Psoas muscle (tissue), 8 donors: ENCODE measurements at places on chromosomes 3 and 15.

DNA sequence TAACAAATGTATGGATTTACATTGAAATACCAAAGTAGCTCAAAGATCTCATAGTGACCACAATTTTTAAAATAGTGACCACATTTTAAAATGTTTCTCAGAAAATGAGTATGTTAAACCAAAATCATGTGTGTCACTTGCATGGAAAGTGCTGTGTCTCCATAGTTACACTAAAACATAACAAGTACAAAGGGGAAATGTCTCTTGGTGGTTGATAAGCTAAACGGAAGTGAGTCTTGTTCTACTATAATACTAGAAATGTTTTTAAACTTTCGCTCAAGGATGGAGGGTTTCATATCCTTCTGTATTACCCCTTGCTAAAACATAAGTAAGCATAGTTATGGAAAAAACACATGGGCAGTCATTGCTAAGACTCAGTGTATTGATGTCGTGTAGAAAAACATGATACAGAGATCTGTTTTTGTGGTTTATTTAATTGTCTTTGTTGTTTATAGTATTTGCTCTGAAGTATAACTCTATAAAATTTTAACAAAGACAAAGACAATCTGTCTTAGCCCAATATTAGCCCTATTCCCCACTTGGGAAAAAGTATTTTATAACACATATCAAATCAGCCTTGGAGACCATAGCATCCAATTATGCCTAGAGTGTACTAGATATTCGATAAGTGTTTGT is 27.0 kb upstream of the DENND4A start:
- no peak for DNase-seq

- no peak for DNase-seq
Observed at GRCh38 chr3:196284396-196284795, 3.1 kb downstream of the PCYT1A start.

DNA sequence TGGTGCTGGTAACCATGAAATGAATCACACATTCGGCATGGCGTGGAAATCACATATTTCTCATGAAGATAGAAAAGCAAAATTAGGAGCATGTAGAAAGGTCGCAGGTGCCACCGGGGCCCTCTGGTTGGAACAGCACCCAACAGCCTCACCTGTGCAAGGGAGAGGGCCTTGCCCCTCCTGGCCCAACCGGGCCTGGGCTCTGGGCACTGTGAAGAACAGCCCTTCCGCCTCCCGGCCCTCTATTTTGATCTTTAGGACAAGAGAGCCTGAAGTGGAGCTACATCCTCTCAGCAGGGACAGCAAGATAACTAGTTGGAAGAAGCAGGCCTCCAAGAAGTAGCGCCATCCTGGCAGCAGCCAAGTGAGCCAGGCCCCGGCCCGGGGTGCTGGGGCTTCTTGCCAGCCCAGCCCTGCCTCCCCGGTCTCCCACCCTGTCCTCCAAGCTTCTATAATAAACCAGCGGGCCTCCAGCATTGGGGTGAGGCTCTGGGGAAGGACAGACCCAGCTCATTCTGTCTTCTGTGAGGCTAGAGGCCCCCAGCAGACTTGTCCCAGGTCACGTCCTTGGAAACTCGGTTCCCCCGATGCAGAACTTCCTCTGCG is 46.1 kb upstream of the FGD5 start:
- DNase-seq = no peak

DNA sequence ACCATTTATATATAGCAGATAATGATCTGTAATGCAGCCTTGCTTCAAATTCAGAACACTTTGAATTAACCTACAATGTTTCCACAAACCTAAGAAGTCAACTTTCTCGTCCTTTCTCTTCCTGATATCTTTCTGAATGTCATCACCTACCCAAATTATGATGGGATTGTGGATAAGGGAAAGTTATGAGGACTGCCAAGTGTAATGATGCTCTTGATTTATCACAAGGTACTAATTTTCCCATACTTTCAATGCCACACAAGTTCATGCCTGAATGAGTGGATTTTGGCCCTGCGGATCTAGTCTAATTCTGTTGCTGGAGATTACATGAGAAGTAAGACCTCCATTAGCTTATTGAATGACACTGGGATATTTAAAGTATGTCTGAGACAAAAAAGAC is 82.6 kb upstream of the NANOGP8 start:
- DNase-seq = no peak

DNA sequence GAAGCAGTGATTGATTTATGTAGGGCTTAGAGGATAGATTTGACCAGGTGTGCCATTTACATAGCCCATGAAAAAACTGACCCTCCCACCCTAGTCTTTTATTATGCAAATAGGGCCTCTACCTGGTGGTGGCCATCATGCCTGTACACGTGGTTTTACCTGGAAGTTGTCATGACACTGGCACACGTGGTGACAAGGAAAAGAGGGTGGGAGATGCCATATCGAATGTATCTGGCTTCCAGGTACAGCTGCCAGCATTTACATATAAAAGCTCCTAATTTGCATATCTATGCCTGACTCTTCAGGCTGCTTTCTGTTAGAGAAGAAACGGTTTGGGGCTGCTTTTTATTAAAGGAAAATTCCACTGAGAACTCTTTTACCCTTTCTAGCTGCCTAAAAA is 35.0 kb upstream of the DNAJC13 start:
- DNase-seq = no peak

GRCh38 chr3:150761831-150762661 is 923 bp downstream of the SIAH2 start:
- peak; percentile 45 for DNase-seq

GRCh38 chr3:174000675-174001074 is 603.1 kb downstream of the NLGN1 start:
- no peak for DNase-seq

DNA sequence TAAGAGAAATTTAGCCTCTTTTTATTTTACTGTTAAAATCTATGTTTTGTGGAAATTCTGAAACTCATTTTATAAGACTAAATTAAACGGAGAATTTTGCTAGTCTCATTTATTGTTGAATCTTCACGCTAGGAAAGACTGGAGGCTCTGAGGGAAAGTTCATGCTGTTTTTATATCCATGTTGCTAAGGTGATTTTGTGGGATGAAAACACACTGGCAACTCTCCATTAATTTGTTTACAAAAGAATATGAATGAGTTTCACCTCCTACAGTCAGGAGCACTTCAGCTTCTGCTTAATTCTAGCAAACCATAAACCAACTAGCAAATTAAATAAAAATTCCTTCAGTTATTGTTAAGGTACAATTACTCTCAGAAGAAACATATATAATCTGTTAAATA is 195.4 kb downstream of the RAP2B start:
- DNase-seq = no peak

DNA sequence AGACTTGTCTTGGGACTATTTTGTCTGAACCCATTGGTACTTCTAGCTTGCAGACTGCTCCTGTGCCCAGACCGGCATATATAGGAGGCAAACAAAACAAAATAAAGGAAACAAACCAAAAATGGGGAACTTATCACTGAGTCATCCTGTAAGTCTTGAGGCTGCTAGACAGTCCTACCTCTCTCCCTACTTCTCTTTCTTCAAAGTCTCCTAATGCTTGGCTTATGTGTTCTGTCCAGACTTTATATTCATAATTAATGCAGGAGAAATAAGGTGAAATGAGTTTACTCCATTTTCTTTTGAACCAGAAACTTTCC is 266.2 kb downstream of the ZNF385D start:
- no peak for DNase-seq

DNA sequence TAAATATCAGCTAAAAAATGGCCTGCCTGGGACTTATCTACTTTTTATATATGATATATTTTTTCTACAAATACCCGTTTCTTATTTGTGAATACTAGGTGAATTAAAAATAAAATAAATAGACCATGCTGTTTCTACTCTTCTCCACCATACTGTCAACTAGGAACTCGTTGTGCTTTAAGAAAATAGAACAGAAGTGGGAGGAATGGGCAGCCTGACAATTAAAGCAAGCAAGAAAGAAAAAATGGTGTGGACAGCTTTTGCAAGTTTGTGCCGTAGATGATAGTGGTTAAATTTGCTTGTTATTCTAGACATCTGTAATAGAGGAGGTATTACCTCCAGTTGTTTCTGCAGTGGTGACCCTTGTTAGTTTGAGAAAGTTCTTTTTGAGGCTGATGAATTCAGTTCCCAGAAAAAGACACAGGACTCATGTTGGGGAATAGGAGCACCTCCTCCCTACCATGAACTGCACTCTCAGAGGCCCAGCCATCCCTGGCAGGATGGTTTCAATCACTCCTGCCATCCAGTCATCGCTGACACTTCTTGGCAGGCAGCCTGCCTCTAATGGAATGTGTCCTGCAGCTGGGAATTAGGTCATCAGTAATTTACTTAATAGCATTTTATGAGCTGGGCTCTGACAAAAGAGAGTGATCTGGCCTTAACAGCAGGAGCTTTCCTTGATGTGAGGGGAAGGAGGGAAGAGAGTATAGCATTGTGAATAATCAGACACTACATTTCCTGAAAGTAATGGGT is 105.0 kb upstream of the GAP43 start:
- peak; percentile 49 for DNase-seq

DNA sequence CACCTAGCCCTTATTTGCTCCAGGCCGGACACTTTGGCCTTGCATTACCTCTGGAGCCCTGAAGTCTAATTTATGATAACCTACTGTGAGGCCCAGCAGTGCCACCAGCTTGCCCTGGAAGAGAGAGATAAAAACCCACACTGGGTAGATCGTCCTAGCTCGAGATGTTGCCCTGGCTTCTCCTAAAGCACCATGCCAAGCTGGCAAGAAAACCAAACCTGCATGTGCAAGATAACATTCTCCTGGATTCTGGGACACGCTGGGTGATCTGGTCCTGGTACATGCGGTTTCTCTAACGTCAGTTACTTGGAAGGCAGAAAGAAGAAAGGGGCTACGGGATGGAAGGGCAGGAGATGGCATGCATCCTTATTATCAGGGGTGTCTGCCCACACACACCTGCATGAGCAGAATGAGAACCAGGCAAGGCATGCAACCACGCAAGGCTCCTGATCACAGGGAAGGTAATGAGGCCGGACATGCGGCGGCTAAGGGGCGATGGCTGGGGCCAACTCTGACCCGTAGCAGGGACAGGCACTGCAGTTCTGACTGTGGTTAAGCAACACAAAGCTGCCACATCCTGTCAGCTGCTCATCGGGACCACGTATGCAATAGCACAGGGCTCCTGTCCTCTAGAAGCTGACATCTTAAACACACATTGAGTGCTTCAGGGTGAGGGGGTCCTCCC is 73.0 kb downstream of the OXNAD1 start:
- no peak for DNase-seq

- DNase-seq = no peak
Observed at GRCh38 chr15:38614621-38615020, 50.0 kb upstream of the RASGRP1 start.

GRCh38 chr15:85621094-85621493 is 173.6 kb downstream of the KLHL25 start:
- no peak for DNase-seq

GRCh38 chr15:88630141-88630721 is 8.6 kb upstream of the ISG20 start:
- no peak for DNase-seq

DNA sequence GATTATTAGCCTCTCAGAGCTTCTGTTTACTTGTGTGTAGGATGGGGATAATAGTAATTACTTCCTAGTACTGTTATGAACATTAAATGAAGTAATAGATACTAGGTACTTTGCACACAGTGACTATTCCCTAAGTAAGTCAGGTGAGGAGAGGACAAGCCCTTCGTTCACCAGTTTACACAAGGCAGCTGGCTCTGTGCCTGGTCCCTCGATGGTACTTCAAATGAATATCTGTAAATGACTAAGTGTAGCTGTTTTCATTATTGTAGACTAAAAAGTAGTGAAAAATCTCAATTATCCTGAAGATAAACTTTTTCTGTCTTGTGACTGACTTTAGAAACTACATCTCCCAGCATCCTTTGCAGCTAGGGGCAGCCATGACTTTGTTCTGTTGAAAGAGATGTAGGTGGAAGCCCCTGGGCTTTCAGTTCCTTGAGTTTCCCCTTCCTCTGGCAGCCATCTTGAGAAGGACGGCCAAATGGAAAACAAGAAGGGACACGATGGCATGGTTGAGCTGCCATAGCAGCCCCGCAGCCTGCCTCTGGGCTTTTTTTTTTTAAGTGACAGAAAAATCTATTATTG is 11.7 kb upstream of the WNT7A start:
- no peak for DNase-seq

DNA sequence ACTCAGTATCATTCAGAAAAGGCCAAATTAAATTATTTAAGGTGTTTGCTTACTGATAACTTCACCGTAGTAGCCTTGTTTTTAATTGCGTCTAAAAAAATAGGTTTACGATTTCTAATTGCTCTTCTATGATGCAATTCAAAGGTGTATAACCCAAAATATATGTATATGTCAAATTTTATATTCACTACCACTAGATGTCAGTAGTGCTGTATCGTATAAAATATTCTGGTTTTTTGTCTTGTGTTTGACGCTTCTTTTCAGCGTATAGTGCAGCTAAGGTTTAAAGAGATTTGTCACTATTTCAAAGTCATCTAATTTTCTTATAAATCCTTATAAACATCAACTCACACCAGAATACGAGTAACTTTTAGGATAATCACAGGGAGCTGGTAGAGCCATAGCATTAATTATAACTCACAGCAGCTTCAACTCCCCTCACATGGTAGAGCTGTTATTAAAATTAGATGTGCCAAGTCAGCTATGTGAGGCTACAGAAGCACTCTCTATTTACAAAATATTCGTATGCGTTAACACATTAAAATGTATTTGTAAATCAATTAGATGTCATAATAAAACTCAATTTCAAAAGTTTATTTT is 3.5 kb downstream of the PFN2 start:
- DNase-seq = no peak

- no peak for DNase-seq
Observed at GRCh38 chr3:58645726-58646125, 20.8 kb downstream of the FAM3D start.

GRCh38 chr3:46619845-46620778 is 7.8 kb downstream of the FAM240A start:
- no peak for DNase-seq

GRCh38 chr3:129020691-129021090 is 19.6 kb downstream of the EFCC1 start:
- DNase-seq = no peak
